ENCODE measurements at places on chromosomes 13 and 19.

DNA sequence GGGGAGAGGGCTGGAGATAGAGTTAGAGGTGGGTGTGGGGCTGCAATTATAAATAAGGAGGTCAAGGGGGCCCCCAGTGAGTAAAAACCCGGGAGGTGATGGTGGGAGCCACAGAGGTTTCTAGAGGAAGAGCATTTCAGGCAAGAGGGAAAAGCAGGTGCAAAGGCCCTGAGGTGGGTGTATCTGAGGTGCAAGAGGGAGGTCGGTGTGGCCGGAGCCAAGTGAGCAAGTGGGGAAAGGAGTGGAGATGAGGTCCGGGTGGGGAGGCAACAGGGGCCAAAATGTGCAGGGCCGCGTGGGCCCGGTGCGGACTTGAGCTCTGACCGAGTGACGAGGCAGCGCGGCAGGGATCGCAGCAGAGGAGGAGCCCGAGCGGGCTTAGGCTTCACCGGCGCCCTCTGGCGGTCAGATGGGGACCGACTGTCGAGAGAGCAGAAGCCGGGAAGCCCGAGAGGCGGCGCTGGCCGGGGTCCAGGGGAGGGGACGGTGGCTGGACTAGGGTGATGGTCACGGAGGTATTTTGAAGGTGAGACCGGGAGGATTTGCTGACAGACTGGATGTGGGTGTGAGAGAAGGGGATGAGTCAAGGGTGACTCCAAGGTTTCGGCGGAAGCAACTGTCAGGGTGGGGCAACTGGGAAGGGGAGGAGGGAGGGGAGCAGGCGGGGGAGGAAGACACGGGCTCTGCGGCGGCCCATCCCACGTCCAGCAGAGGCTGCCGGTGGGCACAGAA lies 17.7 kb upstream of the SPACA4 start:
- peak; percentile 96 for DNase-seq

- DNase-seq = no peak
Measured at GRCh38 chr13:66518068-66518467, 712.1 kb downstream of the PCDH9 start.

- peak; percentile 75 for DNase-seq
Measured at GRCh38 chr19:35756377-35757230, at the start of gene HSPB6. Gene HSPB6, minus strand, starts transcription at chr19:35757029. Its CDS starts 21 bp downstream, at chr19:35757008.

DNA sequence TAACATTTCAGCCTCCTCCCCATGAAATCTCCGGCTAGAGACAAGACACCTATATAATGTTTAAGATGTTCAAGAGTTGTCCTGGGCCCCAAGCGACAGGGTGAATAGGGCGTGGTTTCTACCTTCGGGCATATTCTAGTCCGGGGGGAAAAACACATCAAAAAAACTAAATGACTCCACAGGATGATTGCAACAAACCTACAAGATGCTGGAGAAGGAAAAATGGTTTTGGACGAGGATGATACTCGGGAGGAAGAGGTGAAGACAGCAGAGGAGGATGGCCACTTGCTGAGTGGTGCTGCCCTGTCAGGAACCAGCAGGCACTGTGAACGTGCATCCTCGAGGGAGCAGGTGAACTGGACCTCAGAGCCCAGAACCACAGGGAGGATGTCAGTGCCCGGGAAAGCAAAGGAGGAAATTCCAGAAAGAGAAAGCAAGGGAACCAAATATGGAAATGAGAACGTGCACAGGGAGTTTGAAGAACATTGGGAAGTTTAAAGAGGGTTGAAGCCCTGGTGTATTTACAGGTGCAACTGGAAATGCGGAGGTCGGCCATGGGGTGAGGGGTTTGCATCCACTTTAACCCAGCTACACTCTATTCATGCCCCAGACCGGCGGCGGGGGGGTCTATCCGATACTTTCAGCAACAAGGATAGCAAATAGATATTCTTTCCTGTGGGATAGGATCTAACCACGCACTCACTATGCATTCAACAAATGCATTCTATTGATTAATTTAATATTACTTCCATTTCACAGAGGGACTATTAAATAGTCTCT lies 50.6 kb downstream of the COL4A1 start:
- no peak for DNase-seq

DNA sequence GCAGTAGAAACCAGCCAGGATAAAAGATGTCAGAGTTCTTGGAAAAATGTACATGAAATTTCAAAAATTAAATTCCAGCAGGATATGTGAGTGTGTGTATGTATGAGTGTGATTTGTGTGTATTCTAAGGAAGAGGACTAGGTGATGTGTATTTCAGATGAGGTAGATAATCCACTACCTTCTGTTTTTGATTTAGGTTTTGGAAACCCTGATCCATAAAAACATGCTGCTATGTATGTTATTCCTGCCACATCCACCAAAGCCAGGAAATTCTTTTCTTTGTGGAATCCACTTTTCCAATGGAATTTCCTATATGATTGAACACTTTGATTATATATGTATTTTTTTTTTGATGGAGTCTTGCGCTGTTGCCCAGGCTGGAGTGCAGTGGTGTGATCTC lies 276.9 kb downstream of the UQCRFS1 start:
- DNase-seq = no peak

DNA sequence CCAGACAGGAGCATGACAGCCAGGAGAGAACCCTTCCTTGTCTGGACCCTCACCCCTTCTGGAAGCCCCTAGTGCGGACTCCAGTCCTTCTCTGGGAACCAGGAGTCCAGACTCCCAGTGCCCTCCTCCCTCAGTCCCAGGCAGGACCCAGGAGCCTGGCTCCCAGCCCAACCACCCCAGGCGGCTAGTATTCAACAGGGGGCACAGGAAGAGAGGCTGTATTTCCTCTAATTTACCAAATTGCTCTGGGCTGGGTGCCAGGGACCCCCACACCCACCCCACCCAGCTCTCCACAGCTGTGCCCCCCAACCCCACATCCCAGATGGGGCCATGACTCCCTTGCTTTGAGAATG lies 3.3 kb downstream of the GRIN2D start:
- no peak for DNase-seq

GRCh38 chr13:49093376-49093775 lies 117.7 kb downstream of the FNDC3A start:
- DNase-seq = no peak

- no peak for DNase-seq
Measured at GRCh38 chr13:60794751-60795150, 397.7 kb downstream of the TDRD3 start.

DNA sequence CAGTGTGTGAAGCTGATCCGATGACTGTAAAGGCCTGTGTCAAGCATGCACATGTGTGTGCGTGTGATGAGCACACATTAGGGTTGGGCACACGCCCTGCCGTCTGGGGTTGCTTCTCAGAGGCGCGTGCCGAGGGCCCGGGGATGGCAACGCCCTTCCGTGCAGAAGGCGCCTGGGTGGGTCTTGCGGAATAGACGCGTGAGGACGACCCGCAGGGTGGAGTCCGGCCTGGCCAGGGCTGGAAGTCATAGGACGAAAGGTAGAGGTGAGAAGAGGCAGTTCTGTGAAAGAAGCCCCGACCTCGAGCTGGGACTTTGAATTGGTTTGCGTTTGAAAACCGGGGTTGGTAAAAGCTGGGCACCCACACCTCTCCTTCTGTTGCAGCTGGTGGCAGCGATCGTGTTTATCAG lies 35.7 kb downstream of the TMEM255B start:
- DNase-seq = no peak

DNA sequence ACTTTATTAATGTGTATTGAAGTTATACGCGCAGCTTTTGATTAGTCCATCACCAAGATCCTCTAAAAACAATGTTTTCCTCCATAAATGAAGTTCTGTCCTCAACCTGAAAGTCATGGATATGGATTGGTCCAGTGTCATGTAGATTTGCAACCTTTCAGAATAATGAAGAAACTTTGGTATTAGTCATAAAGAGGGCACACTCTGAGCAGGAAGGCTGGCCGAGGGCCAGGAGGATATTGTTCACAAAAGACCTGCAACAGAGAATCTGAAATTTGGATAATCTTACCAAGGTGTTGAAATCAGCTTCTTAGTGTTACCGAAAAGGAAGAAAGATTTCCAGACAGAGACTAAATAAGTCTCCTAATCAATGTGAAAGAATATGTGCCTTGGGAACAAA lies 20.7 kb downstream of the CLDN10 start:
- DNase-seq = no peak

DNA sequence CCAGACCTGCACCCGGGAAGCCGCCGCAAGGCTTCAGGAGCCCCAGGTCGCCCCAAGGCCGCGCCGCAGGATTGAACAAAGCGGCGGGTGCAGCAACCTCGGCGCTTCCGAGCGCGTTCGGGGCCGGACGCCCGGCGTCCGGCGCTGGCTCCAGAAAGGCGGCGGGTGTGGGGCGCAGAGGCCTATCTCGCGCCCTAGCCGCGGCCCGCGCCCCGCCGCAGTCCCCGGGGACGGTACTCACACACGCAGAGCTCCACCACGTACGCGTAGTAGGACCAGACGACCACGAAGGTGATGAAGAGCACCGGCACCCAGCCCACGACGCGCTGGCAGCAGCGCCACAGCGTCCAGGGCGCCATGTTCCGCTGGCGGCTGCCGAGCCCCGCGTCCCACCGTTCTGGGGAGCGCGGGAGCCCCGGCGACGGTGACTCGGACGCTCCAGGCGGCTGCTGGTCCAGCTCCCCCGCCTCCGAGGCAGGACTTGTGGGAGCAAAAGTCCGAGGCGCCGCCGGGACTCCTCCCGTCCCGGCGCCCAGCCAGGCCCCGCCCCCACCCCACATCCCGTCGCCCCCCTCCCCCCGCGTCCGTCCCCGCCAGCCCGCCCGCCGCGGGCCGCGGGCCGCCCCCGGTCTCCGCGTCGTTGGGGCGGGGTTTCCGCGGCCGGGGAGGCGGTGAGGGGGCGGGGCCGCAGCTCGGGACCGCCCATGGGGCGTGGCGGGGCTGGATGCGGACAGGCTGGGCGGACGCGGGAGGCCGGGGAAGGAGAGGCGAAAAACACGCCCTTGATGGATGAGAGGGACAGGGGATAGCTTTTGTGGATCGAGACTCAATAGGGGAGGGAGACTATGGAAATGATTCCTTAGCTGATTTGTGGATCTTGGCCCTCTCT lies at the start of gene ZDHHC20:
Gene ZDHHC20, minus strand, starts transcription at position 491 of the 889 bp plus-strand sequence. Its CDS starts 132 bp downstream, at position 359.
- peak; percentile 94 for DNase-seq

Measured in DMS53 (cell line).